ENCODE measurements at places on chromosomes 6 and 20.

- DNase-seq = no peak
Measured at GRCh38 chr6:156451726-156452125, 325.5 kb upstream of the ARID1B start.

GRCh38 chr20:38094373-38094891, 60.9 kb downstream of the RPRD1B start:
- no peak for DNase-seq

- no peak for DNase-seq
Measured at GRCh38 chr6:125197795-125198269, 44.3 kb downstream of the TPD52L1 start.

- DNase-seq = no peak
Measured at GRCh38 chr6:303948-304558, 11.8 kb downstream of the DUSP22 start.

DNA sequence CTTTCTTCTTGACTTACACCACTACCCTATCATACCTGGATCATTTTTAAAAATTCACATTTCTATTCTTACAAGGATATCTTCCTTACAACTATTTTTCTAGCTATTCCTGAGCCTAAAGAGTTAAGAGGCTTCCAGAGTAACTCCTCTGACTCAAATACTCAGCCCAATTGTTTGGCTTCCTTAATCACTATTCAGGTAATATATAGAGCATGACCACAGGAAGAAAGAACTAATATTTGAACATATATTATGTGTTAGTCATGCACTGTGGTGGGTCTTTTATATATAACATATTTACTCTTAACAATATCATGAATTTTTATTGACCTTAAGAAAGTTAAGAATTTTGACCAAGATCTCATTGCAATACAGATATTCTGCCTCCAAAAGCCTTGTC, 42.0 kb upstream of the ID4 start:
- no peak for DNase-seq

DNA sequence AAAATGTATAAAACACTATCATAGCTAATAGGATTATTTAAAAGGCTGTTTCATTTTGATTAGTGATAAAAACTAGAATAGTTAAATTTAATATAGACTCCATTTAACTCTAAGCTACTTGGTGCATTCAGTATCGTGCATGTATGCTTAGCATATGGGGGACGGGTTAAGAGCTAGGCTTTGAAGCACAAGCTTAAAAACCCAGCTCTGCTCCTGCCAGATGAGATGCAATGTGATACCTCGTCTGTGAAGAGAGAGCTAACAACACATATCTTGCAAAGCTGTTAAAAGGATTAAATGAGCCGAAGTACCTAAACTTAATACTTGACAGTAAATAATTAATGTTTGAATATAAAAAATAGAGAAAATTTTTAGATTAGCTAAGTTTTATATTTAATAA, 42.2 kb downstream of the DTNBP1 start:
- no peak for DNase-seq

DNA sequence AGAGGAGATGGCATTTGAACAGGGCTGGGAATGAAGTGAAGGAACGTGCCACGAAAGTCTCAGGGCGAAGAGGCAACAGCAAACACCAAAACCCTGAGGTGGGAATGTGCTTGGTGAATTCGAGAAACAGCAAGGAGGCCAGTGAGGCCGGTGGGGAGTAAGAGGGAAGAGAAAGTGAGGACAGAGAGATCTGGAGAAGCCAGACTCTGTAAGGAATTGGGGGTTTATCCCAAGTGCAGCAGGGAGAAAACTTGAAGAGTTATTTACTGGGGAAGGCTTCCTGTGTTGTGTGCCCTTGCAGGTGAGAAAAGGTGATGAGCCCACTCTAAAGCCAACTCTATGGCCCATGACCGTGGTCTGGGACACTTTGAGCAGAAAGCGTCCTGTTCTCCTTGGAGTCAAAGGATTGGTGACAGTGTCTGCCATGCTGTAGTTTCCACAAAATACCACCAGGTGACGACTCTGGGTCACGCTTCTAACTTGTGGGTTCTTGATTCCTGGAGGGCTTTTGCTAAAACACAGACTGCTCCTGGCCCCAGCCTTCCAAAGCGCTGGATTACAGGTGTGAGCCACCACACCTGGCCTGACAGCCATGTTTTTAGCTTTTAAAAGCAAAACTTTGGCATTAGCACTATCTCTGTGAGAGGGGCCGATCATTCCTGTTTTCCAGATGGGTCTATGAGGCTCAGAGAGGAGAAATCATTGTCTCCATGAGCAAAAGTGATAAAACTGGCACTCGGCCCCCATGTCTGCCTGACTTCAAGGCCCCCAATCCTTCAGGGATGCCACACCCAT, 18.0 kb upstream of the CSNK2A1 start:
- DNase-seq = peak; percentile 64

DNA sequence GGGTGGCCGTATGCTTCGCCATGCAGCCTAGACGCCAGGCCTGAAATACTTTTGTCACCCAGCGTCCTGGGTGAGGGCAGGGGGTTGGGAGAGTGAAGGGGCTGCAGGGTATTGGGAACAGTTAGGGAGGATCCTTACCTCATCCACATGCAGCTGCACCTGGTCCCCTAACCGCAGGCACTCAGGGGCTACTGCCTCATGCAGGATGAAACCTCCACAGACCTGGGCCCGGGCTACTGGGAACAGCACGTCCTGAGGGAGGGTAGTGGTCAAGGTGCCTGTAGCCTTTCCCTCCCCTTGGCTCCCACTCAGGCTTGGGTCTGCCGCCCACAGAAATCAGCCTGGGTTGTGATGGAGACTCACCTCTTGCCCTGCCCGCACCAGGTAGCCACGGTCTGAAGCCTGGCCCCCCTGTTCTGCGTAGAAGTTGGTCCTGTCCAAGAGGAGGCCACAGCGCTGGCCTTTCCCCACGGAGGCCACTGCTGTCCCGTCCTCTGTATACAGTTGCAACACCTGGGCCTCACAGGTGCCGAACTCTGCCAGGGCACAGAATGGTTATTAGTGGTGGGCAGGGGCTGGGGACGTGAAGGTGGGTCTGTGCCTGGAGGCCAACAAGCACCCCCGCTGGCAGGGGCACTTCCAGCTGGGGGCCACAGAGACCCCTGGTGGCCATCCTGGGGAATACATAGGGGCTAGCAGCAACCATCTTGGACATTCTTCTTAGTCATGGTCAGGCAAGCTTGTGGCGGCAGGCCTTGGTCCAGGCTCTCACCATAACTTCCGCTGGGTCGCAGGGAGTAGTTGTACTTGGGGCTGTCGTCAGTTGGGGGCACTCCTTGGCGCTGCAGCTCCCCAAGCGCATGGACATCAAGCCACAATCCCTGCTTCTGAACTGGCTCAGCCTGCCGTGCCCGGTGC, 8.6 kb downstream of the AARS2 start:
- DNase-seq = peak; percentile 49

GRCh38 chr6:109360791-109361190, 21.5 kb downstream of the CD164 start:
- DNase-seq = no peak

- DNase-seq = no peak
Measured at GRCh38 chr6:227812-228338, 64.4 kb upstream of the DUSP22 start.

DNA sequence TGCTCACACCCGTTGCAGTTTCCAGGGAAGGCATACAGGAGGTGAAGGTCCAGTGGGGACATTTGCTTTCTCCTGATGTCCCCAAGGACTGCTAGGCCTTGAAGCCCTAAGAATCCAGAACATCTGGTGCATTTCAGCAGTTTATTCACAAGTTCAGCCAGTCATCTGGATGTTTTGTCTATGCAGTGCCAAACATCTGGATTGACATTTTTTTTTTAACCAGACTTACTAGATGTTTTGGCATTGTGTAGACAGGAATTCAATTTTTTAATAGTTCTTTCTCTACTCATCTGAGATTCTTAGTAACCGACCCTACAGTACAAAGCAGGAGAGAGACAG, 256.2 kb downstream of the CLIC5 start:
- DNase-seq = no peak

- DNase-seq = no peak
Measured at GRCh38 chr6:143449082-143449713, 1.3 kb downstream of the ADAT2 start.

DNA sequence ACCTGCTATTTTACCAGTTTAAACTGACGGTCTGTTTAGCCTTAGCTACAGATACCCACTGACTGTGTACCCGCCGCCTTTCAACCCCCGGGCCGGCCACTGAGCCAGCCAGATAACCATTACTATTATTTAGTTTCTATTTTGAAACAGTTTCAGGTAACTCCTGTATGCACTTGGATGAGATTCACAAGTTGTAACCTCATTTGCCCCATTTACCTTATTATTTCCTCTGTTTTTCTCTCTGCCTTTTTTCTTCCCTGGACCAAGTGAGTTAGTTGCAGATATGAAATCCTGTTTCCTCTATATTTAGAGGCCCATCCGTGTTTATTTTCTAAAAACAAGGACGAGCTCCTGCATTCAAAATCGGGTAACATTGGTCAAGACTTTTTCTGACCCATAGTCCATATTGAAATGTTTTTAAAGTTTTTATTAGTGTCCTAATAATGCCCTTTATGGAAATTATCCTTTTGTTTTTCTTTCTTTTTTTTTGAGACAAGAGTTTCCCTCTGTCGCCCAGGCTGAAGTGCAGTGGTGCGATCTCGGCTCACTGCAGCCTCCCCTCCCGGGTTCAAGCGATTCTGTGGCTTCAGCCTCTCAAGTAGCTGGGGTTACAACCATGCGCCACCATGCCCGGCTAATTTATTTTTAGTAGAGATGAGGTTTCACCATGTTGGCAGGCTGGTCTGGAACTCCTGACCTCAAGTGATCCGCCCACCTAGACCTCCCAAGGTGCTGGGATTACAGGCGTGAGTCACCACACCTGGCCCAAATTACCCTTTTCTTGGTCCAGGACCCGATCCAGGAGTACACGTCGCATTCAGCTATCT, 767 bp downstream of the AP5S1 start:
- DNase-seq = no peak

- DNase-seq = no peak
Measured at GRCh38 chr20:58340853-58341252, 31.3 kb downstream of the RAB22A start.

- DNase-seq = no peak
Measured at GRCh38 chr20:4025679-4026078, 10.3 kb upstream of the RNF24 start.

- no peak for DNase-seq
Measured at GRCh38 chr6:55758156-55758937, 117.0 kb downstream of the BMP5 start.

Measured in HuH-7.5 (cell line).